ENCODE measurements at places on chromosomes 2 and 18. TPM values are rescaled to one million over a fixed set of nuclear protein-coding genes. Genes with fewer than 3 reads are reported as not detected.

LHCGR gene
- not detected for total RNA-seq

OR6B2 gene
- total RNA-seq, result not detected

DNER gene
- 0.65 TPM for total RNA-seq

FZD7 gene
- total RNA-seq, result 38.5 TPM

MROH2A gene
- total RNA-seq, result not detected

Measured in mesangial cell (primary cell).